ENCODE measurements at places on chromosomes 4 and X.

- DNase-seq: no peak
These were observed 156.8 kb upstream of the PSAPL1 start for GRCh38 chr4:7591409-7592053.

DNA sequence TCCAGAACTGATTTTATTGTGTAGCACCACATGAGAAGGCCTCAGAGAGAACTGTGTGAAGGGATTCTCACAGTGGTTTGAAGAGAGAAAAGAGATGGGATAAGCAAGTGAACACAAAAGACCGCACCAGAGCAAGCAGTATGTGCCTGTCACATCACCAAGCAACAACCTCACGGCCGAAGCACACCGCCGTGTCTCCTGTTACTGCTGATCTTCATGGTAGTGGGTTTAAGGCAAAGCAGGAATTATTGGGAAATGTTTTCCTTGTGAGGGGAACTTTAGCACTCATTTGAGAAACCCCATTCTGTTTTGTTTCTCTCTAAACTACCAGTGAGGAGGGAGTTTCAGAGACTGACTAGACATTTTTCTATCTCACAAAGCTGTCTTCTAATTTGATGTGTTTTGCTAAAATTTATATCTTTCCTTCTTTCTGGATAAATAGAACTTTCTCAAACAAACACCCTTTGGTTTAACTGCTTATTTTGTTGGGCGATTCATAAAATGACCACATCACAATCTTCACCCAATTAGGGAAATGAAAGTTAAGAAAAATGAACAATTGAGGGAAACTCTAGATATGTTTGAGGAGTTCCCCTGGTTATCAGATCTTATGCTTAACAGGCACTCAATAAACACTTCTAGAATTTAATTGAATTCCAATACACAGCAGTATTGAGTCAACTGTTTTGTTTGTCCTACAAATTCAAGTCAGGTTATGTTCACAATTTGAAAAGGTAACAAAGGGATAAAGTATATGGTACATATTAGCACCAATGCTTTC lies 16.5 kb downstream of the SH3KBP1 start:
- peak; percentile 31 for DNase-seq

GRCh38 chrX:102745857-102746584 lies 25.5 kb downstream of the GPRASP3 start:
- DNase-seq: peak; percentile 4

GRCh38 chrX:107935200-107935599 lies 47.0 kb downstream of the TEX13B start:
- DNase-seq: no peak

- DNase-seq: peak; percentile 10
These were observed 30.1 kb upstream of the ANAPC4 start for GRCh38 chr4:25346913-25347312.

DNA sequence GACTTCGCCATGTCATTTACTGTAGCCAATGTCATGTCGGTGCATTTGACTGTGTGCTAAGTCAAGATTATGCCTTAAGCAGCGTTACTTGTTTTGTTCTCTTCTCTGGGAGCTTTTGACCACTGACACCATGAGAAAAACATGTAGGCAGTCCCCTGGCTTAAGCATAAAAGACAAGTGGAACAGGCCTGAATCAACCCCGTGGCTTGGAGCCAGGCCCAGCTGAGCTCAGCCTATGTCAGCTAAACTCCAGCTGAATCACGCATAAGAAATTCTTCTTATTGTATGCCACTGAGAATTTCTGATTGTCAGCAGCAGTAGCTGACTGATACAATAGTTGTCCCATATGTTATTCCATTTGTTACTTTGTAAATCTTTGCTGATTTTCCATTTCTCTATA lies 261.9 kb downstream of the CBLL2 start:
- no peak for DNase-seq

GRCh38 chrX:31228909-31229308 lies 157.1 kb upstream of the FTHL17 start:
- peak; percentile 52 for DNase-seq

DNA sequence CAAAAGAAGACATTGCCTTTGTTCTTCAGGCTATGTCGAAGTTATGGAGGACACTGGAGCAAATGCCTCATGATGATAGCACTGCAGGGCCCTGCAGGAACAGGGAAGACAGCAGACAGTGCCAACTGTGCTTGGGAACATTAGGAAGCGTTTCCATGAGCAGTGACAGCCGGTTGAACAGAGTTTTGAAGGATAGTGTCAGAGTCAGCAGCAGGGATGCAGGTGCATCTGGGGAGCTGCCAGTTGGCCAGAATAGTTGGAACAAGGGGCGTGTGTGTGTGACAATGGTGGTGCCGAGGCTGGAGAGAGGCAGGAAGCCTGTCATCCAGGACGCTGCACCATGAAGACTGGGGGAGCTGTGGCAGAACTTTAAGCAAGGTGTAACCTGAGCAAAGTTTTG lies 88.6 kb downstream of the SHROOM3 start:
- DNase-seq: no peak

DNA sequence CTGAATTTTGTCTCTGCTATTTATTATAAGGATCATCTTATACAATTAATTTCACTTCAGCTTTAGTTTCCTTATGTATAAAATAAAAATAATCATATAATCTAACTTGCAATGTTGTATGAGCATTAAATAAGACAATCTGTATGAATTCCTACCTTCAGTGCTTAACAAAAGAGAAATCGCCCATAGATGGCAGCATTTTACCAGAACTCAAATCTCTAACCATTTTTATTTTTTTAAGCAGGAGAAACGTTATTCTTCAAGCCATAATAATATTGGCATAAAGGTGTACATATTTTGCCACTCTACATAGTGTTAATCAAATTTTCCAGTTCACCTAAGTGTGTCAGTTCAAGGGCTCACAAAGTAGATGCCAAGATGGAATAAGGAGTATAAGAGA lies 78.8 kb downstream of the TMEM47 start:
- no peak for DNase-seq

- DNase-seq: no peak
These were observed 336.1 kb upstream of the BOD1L1 start for GRCh38 chr4:13963601-13964000.

GRCh38 chr4:87949961-87950360 lies 25.6 kb upstream of the SPP1 start:
- peak; percentile 16 for DNase-seq

- peak; percentile 43 for DNase-seq
These were observed 18.2 kb downstream of the PTTG2 start for GRCh38 chr4:37978248-37978924.

DNA sequence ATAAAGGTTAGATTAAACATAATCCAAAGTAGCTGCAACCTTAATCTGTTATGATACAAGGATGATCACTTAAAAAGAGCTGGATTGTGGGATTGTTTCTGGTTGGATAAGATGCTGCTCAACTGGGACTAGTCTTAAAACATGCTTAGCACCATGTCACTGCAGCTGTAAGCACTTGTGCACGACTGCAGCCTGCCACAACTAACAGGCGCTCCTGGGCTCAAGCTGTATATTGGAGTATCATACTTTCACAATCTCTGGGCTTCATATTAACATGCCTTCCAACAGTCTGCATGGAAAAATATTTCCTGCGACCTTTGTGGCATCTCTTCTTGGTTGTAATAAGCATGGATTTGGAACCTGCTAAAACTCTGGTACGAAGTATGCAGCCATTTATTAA lies 493.0 kb upstream of the PITX2 start:
- DNase-seq: no peak

DNA sequence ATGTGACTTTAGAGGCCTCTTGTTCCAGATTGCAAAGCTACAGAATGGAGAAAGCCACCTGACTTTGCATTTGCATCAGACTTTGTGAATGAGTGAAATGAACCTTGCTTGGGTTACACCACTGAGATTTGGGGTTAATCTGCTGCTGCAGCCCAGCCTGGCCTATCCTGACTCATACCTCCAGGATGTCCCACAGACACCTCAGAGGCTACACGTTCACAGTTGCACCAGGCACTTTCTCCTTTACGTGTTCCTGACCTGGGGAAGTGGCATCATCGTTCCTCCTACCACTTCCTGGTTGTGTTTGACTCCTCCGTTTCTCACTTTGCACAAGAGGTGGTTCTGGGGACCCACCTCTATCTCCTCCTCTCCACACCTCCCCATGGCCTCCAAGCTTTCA lies 9.2 kb upstream of the SORCS2 start:
- no peak for DNase-seq

DNA sequence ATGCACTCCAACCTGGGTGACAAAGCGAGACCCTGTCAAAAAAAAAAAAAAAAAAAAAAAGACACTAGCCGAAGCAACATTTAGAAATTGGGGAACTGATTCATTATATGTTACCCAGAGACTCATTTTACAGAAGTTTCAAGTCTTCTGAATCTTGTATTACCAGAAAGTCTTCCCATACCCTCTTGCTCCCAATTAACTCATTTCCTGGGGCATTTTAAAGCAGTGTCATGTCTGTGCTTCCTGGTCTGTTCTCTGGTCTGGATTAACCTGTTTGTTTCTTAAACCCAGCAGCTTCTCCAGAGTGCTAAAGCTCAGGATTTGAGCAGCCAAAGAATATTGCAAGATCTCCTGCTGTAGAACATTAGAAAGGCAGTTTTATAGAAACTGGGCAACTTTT lies 43.7 kb downstream of the FRMPD3 start:
- no peak for DNase-seq

GRCh38 chr4:98210281-98210680 lies 50.9 kb upstream of the RAP1GDS1 start:
- DNase-seq: no peak

DNA sequence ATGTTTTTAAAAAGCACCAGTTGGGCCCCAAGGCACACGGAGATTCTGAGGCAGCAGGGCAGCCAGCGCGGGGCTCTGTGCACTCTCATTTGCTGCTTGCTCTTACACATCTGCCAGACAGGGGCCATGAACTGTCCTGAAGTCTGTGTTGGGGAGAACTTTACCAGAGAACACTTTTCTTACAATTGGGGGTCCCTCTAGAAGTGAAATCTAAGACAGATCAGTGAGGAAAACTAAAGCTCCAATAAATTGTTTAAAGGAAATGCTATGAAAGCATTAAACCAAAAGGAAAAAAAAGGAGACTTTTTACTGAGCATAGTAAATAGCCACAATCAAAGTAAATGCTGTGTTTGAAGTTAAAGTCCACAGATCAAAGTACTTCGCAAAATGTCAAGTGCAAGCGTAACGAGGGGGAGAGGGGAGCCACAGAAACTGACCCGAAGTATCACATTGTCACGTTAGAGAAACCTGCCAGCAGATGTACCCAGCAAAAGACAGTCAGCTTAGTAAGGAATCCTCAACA lies 37.8 kb downstream of the SORBS2 start:
- DNase-seq: no peak

GRCh38 chr4:94722748-94723147 lies 35.0 kb upstream of the BMPR1B start:
- no peak for DNase-seq

- DNase-seq: no peak
These were observed 500.1 kb downstream of the PCDH18 start for GRCh38 chr4:137032222-137032621.

GRCh38 chr4:114980932-114981708 lies 132.3 kb downstream of the NDST4 start:
- DNase-seq: no peak

DNA sequence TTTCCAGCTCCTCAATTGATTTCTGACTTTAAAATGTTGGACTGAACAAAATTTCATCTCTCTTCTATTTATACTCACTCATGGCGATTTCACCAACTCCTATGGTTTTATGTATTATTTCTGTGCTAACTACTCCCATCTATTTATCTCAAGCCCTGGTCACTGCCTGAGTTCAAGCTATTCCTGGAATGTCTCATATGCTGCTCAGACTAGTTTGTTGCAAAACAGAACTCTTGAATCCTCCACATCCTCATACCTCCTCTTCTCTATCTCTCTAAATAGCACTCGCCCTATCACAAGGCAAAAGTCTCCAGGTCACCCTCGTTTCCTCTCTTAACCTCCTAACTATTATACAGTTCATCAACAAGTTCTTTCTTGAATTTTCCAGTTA lies 19.0 kb upstream of the DDX60 start:
- DNase-seq: no peak

GRCh38 chrX:149979126-149979644 lies 40.9 kb upstream of the EOLA2 start:
- DNase-seq: peak; percentile 28

DNA sequence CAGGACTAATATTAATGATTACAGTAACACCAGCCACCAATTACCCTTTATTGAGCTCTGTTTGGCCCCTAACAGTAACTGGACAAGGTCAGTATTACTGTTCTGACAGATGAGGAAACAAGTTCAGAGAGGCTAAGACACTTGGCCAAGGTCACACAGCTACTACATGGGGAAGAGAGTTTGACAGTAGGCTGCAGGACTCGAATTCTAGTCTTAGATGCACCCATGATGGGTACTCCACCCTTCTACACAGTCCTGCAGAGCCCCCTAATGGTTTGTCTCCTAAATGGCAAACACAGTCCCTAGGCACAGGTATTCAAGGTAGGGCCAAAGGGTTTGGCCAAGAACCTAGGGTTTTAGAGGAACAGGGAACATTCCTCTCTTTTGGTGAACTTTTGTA lies 93.9 kb downstream of the NSUN7 start:
- peak; percentile 44 for DNase-seq

DNA sequence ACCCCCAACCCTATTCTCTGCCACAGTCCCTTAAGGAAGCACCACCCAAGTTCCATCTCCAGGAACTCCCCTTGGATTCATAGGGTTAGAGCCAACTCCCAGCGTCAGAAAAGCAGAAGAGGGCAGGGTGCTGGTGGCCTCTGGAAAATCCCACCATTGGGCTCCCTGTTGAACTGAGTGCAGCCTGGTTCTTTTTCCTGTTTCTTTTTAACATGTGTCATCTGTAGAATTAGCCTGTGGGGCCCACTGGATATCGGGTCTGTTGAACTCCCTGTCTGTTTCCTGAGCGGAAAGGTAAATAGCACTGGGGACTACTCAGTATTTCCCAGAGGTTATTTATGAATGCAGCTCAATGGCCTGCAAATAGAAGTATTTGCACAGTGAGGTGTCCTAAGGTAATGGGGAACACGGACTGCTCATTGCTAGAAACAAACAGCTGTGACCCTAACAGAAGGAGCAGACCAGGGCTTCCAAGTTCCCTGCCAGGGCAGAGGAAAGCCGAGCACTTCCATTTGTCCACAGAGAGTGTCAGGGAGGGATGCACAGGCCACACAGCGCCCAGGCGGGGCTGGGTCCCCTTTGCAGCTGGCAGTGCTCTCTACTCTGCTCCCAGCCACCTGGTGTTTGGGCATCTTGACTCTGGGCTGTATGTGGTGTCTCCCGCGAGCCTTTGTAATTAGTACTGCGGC lies 102.6 kb downstream of the FHDC1 start:
- peak; percentile 72 for DNase-seq

- no peak for DNase-seq
These were observed 13.1 kb downstream of the NAT8L start for GRCh38 chr4:2071912-2072867.

DNA sequence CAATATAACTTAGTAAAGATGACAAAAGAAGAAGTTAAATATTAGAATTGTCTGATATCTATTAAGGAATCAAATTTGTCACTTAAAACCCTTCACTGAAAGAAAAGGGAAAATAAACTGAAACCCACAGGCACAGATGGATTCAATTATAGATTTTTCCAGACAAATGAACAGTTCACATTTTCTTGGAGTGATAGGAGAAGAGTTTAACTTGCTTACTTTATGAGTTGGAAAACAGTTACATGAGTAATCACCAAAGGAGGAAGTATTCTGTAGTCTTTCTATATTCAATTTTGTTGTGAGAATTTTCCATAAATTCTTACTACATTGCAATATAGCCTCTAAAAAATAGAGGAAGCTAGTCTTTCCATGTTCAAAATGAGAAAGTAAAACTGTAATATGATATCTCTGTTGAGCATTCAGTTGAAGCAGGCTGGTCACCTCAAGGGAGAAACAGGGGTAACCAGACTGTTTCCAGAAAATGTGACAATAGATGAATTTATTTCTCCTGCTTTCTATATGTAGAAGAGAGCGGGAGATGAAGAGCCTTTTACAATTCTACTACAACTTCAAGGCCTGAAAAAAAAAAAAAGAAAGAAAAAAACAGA lies 330.3 kb upstream of the EPHA5 start:
- no peak for DNase-seq

Data from suppressor macrophage treated with lipopolysaccharide for 4 hours (primary cell).